Endodermal cell (in vitro differentiated cells): ENCODE measurements at places on chromosomes 3 and 15.

DNA sequence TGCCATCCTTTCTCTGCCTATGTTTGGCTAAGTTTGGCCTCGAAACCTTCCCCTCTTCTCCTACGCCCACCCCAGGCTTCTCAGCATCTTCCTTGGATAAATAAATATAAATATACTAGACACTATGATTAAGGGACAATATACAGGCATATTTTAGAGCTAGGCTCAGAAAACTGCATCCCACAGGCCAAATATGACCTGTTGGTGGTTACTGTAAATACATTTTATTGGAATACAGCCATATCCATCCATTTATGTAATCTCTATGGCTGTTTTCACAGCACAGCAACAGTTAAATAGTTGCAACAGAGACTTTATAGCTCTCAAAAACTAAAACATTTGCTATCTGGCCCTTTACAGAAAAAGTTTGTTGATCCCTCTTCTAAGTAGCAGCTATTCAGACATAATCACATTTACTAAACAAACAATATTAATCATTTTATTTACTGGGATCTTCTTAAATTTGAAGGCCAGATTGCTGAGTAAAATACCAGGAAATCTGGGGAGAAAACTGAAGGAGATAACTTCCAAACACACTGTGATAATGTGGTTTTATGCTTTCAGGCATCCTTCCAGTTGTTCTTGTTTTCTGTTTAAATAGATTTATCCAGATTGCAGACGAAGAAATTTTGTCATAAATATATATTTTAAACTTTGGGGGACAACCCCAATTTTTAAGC, 269.7 kb upstream of the THRB start:
- DNase-seq = no peak

DNA sequence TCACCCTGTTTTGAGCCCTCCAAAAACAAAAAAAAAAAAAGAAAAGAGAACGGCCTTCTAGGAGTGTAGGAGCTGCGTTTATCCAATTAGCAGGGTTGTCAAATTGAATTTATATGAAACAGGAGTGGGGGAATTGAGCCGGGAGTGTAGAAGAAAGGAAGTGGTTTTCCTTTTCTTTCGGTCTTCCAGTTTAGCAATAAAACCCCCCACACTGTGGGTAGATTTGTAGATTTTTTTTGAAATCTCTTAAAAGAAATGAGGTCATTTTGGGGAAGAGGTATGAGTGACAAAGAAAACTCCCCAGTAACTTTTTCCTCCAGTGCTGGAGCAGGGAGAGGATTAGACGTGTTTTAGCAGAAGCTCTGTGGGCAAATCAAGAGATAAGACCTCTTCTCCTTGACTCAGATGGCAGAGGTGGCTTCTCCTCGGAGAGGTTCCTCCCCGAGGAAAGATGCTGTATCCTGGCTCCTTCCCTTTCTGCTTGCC, 30.8 kb downstream of the BOC start:
- no peak for DNase-seq

- DNase-seq = no peak
Observed at GRCh38 chr3:157329551-157329950, 107.1 kb upstream of the PTX3 start.

GRCh38 chr3:58281069-58281468, 25.0 kb upstream of the RPP14 start:
- DNase-seq = no peak

DNA sequence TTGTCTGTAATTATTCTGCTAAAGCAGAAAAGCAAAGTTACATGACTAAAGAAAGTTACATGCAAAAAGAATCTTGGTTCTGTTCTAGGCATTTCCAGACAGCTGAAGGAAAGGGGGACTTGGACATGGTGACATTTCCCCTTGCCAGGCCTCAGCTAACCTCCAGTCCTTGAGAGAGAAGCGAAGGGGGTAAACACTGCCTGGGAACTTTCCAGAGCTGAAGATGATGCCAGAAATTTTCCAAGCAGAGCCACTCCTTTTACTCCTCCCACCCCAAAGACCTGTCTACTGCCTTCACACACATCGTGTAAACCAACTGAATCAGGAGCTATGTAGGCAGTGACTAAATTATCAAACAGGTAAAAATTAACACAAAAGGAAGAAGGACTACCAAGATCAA, 5.4 kb downstream of the MEX3B start:
- DNase-seq = no peak

DNA sequence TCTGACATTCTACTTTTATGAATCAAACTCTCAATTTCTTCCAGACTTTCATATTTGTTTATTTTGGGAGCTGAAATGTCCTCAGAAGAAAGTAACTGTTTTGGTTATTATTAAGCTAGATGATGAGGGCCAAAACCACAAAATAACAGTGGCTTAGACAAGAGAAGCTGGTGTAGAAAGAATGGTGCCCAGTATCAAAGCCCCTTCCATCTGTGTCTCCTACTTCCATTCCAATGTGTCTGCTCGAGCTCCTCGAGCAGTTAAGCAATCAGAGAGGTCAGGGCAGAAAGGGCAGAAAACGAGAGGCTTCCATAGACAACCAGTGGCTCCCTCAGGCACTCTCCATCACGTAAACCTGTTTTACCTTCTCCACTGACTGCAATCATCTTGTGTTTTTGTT, 59.7 kb upstream of the MAGI1 start:
- no peak for DNase-seq

DNA sequence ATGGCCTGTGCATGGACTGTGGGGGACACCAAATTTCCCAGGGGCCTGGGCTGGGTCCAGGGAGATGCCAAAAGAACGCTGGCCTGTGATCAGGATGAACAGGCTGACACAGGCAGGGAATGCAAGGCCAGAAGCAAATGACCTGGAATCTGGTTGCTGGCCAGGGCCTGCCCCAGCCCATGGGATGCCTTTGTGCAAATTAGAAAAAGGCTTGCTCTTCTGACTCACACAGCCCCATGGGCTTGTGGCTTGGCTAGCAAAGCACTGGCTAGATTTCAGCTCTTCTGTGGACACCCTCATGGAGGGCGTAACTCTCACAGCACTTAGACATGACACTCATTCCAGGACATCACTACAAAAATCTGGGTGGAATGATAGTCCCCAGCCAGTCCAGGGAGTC, 356.0 kb downstream of the SHQ1 start:
- DNase-seq = no peak

GRCh38 chr3:162718697-162719096, 1222.1 kb downstream of the OTOL1 start:
- DNase-seq = no peak

DNA sequence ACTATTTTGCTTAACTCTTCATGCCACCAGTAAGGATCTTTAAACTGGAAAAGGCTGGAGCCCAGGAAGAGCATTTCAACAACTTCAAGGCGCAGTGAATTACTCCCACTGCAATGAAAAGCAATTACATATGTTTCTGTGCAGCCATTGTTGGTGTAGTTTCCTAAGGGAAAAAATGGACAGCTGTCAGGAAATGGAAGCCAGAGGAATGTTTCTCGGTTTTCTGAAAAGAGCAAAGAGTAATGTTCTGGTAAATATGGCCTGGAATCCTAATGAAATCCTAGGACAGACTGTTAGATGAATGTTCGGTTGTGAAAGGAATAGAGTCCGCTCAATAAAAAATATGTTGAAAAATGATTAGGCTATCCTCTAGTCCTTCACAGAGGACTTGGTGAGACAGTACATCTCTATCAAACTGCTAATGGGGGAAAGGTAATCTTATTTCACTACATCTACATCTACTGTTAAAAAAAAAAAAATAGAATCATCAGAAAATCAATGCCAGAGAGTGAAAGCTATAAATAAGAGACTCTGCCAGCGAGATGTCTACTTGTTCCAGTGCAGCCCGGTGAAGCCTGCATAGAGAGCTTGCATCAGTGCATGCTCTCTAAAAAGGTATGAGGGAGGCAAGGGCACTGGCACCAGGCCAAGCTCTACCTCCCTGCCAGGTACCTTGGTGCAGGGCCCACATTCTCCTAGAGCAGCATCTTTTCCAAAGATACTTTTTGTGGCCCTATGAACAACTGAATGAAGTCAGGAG, 68.2 kb upstream of the TJP1 start:
- DNase-seq = no peak

DNA sequence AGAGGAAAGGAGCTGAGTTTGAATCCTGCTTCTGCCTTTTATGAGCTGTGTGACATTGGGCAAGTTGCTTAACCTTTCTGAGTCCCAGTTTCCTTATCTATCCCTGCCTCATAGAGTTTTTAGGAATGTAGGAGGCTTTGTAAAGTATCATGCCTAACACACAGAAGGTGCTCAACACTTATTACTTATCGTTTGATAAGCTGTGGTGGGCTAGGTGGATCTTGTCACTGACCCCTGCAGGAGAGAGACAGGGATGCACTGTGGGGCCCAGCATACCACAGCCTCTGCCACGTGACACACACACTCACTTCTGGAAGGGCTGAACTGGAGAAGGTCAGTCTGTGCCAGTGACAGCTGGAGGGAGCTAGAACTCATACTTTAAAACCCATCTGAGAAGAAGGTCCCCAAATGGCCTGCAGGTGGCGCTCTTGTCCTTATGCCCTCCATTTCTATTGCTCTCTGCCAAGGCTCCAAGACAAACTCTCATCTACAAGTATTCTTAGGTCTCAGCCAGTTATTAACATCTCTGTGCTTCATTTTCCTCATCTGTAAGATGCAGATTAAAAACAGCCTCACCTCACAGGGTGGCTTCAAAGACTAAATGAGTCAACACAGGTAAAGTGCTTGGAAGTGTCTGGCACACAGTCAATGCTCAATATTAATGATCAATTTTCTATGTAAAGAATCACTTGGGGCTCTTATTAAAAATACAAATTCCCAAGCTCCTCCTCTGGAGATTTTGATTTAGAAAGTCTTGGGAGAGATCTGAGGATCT, 57.5 kb upstream of the HACD2 start:
- peak; percentile 97 for DNase-seq

DNA sequence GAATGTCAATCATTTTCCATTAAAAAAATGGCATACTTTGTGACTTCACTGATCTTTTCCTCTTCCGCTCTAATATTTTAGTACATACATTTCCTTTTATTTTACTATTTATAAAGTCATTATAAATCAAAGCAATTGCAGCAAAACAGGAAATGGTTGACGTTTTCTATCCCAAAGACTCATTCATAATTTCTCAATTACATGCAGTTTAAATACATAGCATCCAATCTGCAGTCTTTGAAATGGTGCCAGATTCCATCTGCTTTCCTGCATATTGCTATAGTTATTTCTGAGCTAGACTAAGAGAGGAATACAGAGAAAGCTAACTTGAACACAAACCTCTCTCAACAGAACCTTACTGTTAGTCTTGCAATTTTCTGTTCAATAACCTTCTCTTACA, 179.8 kb downstream of the ZPLD1 start:
- no peak for DNase-seq

- DNase-seq = no peak
Observed at GRCh38 chr3:121748680-121749275, 763 bp downstream of the GOLGB1 start.

- DNase-seq = no peak
Observed at GRCh38 chr3:186254676-186255650, 107.1 kb downstream of the DGKG start.

DNA sequence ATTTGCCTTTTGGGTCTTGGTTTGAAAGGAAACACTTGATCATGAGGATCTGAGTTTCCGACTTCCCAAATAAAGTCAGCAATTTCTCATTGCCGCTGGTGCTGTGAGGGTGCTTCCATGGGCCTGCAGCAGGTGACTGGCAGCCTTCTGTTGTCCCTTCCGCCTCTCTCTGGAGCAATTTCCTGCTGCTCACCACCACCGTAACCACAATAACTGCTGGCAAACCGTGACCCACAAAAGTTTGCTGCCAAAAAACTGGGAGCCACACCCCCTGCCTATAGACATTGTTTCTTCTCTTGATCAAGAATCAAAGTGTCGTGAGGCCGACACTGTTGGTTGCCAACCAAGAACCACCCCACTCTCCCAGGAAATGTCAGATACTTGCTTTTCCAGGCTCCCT, 164.0 kb downstream of the NR2F2 start:
- no peak for DNase-seq

DNA sequence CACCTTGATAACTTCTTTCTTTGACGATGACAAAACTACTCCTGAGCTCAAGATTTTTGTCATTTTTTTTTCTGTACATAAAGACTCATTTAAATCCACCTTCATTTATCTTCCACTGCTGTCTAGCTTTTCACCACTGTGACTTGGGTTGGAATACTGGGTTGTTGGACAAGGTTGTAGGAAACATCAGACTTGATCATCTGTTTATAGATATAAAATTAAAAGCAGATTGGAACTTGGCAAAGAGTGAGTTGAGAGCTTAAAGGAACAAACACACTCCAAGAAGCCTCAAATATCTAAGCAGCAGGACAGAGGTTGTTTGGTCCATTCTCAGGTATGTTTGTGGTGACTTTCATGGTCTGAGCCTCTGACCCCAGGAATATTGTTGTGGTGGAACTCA, 141.7 kb upstream of the NDN start:
- no peak for DNase-seq

- no peak for DNase-seq
Observed at GRCh38 chr15:77988347-77989295, 88.9 kb downstream of the TBC1D2B start.

- DNase-seq = no peak
Observed at GRCh38 chr3:103388214-103388613, 953.4 kb downstream of the ZPLD1 start.

DNA sequence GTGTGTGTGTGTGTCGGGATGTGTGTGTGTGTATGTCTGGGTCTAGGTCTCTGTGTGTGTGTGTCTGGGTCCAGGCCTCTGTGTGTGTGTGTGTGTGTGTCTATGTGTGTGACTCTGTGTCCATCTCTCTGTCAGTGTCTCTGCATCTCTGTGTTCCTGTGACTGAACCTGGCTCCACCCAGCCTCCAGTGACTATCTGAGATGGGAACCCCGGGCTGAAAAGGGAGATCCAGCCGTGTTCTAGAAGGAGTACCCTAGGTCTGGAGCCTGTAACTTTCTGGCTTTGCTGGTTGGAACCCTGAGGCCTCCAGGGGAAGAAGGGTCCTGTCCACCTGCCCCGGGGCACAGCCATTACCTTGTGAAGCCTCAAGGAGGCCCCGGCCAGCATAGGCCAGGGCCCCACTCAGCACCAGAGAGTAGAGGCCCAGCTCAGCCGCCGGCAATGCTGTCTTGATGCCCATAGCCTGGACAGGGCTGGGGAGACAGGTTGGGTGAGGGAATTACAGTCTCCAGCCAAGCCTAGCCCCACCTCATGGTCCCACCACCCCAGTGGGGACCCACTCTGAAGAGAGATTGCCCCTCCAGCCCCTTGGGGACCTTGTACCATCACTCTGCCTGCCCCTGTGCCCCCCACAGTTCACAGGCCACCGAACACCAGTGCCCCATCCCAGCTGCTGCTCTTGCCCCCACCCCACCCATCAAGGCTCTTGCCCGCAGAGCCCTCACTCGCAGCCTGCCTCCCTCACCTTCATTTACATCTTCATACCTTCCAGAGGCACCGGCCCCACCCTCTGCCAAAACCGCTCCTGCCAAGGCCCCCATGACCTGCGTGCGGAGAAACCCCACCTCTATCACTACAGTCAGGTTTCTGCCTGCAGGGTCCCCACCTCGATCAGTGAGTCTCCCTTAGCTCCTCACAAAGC, 2.0 kb downstream of the HHATL start:
- DNase-seq = no peak
